ENCODE measurements at places on chromosomes 7 and 10.

- DNase-seq: no peak
Measured at GRCh38 chr10:63595072-63595471, 73.9 kb downstream of the REEP3 start.

DNA sequence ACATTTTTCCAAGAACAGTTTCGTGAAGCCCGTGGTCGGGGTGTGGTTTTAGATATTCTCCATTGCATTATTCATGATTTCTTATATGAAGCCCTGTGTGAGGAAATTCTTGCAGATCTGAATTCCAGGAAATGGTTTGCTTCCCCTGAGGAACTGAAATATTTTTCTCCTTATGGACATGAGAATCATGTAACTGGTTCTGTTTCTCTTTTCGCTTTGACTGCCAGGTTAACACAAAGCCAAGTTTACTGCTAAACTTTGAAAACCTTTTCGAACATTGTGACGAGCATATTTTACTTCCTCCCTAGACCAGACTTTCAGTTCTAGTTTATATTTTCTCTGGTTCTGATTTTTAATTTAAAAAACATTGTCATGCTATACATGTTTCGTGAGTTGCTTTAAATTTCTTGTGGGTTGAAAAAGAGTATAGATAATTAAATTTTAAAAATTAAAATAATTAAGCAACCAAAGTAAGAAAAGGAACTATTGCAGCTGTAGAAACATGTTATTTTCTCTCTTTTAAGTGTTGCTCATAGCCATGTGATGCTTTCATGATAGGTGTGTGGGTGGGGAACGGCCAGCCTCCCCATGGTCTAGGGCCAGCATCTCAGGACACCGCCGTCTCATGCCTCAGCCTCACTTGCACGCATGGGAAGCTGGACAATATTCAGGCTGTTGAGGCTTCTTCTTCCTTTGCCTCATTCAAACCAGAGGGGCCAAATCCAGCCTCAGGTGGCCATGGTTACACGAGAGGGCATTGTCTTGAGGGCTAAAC lies 97.1 kb downstream of the CREB5 start:
- no peak for DNase-seq

- no peak for DNase-seq
Measured at GRCh38 chr7:94939395-94939794, 32.0 kb downstream of the PPP1R9A start.

DNA sequence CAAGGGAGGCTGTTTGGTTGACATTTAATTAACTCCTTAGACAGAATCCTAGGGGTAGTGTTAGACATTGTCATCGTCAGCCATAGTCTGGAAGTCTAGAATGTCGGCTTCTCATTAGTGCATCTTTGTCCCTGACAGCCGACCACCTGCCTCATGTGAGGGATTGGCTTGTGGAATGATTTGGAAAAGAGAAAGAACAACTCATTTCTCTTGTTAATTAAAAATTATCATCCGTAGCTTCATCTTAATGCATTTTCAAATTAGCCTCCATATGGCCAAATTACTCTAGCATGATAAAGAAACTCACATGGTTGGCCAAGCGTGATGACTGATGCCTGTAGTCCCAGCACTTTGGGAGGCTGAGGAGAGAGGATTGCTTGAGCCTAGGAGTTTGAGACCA lies 97.7 kb upstream of the PARD3 start:
- peak; percentile 64 for DNase-seq

- DNase-seq: no peak
Measured at GRCh38 chr10:69838853-69839252, 37.1 kb downstream of the COL13A1 start.

- DNase-seq: no peak
Measured at GRCh38 chr10:93498166-93498565, 1.8 kb downstream of the CEP55 start.

- no peak for DNase-seq
Measured at GRCh38 chr7:117220836-117221235, 102.0 kb downstream of the WNT2 start.

- no peak for DNase-seq
Measured at GRCh38 chr10:11319990-11320602, 291.4 kb downstream of the USP6NL start.

- DNase-seq: no peak
Measured at GRCh38 chr7:83267141-83267631, 104.5 kb upstream of the PCLO start.

DNA sequence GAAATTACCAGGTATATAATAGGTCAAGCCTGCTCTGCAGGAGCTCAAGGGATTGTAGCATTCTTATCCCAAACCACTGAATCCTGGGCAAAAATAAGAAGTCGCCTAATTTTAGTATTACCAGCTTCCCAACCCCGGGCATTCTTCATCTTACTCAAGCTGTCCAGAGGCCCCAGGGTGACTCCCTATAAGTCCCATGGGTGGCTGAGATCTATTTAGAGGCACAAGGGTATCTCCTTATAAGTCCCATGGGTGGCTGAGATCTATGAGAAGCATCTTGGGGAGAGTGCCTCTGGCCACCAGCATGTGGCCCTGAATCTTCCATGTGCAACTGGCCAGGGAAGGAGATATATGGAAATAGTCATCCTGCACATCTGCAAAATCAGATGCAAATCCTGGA lies 38.9 kb downstream of the PRSS2 start:
- DNase-seq: no peak
